ENCODE measurements at places on chromosomes 1 and 21. TPM values are rescaled to one million over a fixed set of nuclear protein-coding genes. Genes with fewer than 3 reads are reported as not detected.

STMN1 gene
- 972 TPM for total RNA-seq

LENEP gene
- total RNA-seq: 0.82 TPM

KCNA3 gene
- total RNA-seq: 0.26 TPM

SLC45A1 gene
- 0.62 TPM for total RNA-seq

HSPA6 gene
- total RNA-seq: not detected

TENT5C gene
- 0.05 TPM for total RNA-seq

CLCNKB gene
- total RNA-seq: 0.59 TPM

GABPB2 gene
- 4.1 TPM for total RNA-seq

SPRR2D gene
- total RNA-seq: not detected

NHLH1 gene
- total RNA-seq: 1.2 TPM

ZNF436 gene
- total RNA-seq: 26.0 TPM
